Fibroblast of skin of scalp (primary cell): ENCODE measurements at places on chromosomes 2 and 18.

DNA sequence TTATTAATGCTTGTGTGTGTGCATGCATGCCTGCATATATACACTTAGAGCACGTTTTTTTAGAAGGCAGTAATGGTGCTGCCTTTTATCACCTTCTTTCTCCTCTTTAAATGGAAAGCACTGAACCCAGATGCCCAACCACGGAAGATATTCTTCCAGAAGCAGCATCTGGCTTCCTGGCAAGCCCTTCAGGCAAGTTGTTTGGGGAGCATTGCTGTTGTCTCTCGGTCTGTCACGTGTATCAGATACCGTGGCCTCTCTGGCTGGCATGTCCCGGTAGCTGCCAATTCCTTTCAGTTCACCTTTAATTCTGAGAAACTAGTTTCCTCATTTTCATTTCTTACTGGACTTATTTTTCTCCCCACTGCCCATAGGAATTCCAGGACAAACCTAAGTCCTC is 587.8 kb downstream of the ARHGAP15 start:
- no peak for DNase-seq

- DNase-seq: no peak
Observed at GRCh38 chr18:45551142-45551815, 64.0 kb upstream of the SLC14A2 start.

GRCh38 chr2:111702119-111702803 is 181.7 kb downstream of the ANAPC1 start:
- peak; percentile 61 for DNase-seq

GRCh38 chr2:202098291-202098690 is 25.2 kb downstream of the KIAA2012 start:
- no peak for DNase-seq

DNA sequence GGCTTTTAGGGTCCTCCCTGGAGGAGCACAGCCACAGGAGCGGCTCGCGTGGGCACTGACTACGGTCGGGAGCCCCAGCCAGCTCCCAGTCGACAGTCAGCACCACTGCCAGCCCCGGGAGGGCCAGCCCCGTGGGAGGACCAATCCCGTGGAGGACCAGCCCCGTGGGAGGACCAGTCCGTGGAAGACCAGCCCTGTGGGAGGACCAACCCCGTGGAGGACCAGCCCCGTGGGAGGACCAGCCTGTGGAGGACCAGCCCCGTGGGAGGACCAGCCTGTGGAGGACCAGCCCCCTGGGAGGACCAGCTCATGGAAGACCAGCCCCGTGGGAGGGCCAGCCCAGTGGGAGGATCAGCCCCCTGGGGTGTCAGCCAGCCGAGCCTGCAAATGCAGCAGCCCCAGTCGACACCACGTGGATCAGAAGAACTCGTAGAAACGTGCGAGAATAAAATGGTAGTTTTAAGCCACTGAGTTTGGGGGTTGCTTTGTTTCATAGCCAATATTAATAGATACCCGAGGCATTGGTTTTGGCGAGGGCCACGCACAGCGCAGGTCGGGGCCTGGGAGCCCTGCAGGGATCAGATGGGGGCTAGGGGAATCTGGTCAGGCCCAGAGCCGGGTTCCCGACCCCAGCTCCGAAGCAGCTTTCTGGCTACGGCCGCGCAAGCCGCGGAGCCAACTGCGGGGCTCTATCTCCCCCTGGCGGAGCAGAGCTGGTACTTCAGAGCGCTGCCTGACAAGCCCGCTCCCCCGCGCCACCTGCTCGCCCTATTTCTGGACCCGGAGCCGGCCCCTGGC is 73.0 kb downstream of the TEX51 start:
- DNase-seq: peak; percentile 79

GRCh38 chr2:20474757-20475566 is 28.1 kb downstream of the RHOB start:
- no peak for DNase-seq

- peak; percentile 28 for DNase-seq
Observed at GRCh38 chr18:44742718-44743311, 62.1 kb downstream of the SETBP1 start.

DNA sequence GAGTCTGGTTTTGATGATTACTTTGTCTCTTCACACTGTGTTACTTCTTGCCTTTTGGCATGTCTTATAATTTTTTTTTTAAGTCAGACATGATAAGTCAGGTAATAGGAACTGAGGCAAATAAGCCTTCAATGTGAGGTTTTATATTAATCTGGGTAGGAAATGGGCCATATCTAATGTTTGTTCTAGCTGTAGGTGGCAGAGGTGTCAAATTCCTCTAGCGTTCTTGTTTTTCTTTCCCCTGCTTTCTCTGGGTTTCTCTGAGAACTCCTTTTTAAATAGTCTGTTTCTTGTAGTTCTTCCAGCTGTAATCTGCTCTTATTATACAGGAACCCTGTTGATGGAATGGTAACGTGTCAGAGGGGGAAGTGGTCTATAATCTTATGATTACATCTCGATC is 5.7 kb downstream of the SP140 start:
- DNase-seq: no peak

DNA sequence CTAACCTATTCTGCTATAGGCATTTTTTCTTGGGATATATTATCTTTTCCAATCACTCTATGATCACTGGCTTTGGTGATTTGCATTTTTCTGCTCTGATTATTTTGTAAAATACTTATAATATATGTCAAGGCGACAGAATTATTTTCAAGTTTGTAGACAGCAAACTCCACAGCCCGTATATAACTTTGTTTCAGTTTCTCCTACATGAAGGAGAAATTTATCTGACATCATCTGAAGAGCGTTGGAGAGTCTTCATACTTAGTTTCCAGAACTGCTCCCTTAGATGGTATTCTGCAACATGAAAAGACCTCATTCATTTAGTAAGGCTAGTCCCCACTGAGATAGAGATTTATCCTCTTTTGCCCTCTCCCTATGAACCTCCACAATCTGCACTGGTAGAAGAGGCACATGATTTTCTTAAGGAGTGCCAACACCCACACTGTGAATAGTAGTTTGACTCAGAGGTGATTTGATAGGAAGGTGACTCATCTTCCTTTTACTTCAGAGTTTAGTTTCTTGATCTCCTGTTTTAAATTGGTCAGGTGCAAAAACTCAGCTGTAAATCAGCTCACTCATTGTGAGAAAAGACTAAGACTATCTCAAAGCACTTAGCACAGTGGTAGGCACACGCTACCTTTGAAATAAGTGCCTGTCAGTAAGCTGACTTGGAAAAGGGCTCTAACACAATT is 1848.6 kb upstream of the CELF4 start:
- DNase-seq: no peak

DNA sequence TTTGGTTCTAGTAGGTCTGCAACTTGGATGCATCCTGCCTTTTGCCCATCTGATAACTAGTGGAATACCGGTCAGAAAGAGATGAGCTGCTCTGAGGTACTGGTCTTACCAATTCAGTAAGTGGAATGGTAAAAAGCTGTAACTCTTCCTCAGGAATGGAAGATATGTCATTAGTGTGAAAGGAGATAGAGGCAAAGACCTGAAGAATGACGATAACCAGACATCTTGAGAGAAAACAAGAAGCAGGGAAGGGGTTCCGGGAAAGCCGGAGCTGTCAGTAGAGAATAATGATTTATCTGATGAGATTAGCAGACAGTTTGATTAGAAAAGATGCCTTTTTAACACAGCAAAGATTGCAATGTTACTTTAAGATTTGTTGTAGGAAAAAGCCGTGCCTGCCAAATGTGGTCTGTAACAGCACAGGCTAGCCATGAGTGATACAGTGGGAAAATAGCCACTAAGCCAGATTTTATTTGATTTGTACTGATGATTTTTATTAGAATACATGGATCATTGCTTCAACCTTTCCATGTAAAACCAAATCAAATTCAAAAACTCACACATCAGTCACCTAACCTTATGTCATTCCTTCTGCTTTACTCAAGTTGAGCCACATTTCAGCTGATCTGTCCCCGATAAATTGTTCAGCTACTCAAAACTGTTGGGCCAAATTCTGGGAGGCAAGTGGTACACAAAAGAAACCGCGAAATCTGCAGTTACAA is 110.0 kb downstream of the TCF4 start:
- peak; percentile 20 for DNase-seq

GRCh38 chr2:238928520-238929241 is 80.8 kb downstream of the TWIST2 start:
- DNase-seq: no peak
